H4 (cell line): ENCODE measurements at places on chromosomes 13 and 19. TPM values are rescaled to one million over a fixed set of nuclear protein-coding genes. Genes with fewer than 3 reads are reported as not detected.

- no peak for DNase-seq
Observed at GRCh38 chr19:31331536-31331935, 17.7 kb downstream of the TSHZ3 start.

Gene GRIN2D
- total RNA-seq = not detected in 2 replicates

Gene ZNF829
- 0.91 TPM in 1 of 2 replicates, not detected in the other for total RNA-seq

DNA sequence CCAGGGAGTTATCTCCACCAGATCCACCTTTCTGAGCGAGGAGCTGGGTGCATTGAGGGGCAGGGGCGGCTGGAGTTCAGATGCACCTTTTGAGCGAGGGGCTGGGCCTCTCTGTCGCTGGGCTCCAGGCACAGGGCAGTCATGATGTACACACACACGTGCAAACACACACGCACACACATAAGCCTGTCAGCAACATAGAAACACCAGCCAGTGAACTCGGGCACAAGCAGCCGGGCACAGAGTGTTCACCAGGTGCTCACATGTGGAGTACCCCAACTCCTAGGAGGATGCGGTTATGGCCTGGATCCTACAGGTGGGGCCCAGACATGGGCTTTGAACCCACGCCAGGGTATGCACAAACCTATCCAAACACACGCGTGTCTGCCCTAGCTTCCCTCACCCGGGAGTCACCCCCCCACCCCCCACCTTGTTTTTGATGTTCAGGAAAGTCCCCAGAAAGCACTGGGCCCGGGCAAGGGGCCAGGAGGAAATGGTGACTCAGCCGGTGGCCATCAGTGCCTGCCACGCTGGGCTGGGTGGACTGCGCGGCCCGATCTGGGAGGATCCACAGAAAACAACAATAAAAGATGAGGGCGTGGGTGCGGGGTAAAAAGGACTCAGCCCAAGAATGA lies 13.3 kb downstream of the ARRDC2 start:
- peak; percentile 82 for DNase-seq

GRCh38 chr13:57629821-57630235 lies 1.7 kb upstream of the PCDH17 start:
- peak; percentile 73 for DNase-seq
